ENCODE measurements at places on chromosomes 7 and 10. TPM values are rescaled to one million over a fixed set of nuclear protein-coding genes. Genes with fewer than 3 reads are reported as not detected.

- no peak overlapping the region for H3K27ac ChIP-seq
- no peaks in the 10 kb centered on the region for H3K36me3 ChIP-seq
- H3K4me3 ChIP-seq, result no peak overlapping the region
Observed at GRCh38 chr10:70048030-70048723, 4.5 kb upstream of the MACROH2A2 start.

GRCh38 chr7:87038993-87039690, 20.3 kb downstream of the ELAPOR2 start:
- no peaks in the 10 kb centered on the region for H3K27me3 ChIP-seq
- no peak overlapping the region for H3K4me3 ChIP-seq
- no peaks in the 10 kb centered on the region for H3K36me3 ChIP-seq
- DNase-seq, result no peak

The ZNF33A gene
- 25.7 TPM for total RNA-seq

The FEZF1 gene
- not detected for total RNA-seq

GRCh38 chr7:138459413-138460175, 465 bp upstream of the TRIM24 start:
- no peak overlapping the region for H3K27ac ChIP-seq
- H3K4me3 ChIP-seq, result peak overlapping the region; percentile 60
- H3K36me3 ChIP-seq, result no peaks in the 10 kb centered on the region
- peak; percentile 98 for DNase-seq
- H3K27me3 ChIP-seq, result no peaks in the 10 kb centered on the region

- no peaks in the 10 kb centered on the region for H3K36me3 ChIP-seq
- no peaks in the 10 kb centered on the region for H3K27me3 ChIP-seq
- no peak overlapping the region for H3K4me3 ChIP-seq
- no peak for DNase-seq
- H3K4me1 ChIP-seq, result no peaks in the 10 kb centered on the region
- no peak overlapping the region for H3K27ac ChIP-seq
Observed at GRCh38 chr10:1643161-1643907, 94.0 kb downstream of the ADARB2 start.

DNA sequence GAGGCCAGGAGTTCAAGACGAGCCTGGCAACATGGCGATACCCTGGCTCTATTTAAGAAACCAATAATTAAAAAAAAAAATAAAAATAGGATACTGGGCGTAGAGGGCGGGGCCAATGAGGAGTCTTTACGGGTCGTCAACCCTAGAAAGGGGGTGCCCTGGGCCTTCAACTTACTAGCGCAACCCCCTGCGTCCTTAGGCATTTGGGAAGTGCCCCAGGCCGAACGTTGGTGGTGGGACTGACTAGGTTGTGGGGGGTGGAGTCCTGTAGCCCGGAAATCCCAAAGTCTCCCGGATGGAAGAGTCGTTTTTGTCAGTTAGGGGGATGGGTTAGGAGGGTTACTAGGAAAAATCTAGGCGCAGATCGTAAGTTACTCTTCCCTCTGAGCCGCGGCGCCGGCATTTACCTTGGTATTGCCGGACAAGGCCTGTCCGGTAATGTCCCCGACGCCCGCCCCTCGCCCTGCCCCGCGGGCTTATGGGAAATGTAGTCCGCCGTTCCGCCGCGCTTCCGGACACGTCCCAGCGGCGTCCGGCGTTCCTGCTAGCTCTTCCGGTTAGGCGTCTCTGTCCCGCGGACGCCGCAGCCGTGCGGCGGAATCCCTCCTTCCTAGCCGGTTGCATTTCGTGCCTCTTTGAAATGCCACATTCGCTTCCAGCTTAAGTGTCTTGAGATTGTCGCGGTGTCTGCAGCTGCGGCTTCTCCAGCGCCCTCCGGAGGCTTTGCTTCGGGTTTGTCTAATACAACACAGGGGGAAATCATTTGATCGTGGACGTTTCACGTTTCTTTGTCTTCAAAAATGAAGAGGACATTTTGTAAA, 1.3 kb upstream of the ACBD5 start:
- peak; percentile 82 for DNase-seq
- H3K27me3 ChIP-seq, result no peaks in the 10 kb centered on the region
- peak overlapping the region; percentile 91 for H3K27ac ChIP-seq
- peak overlapping the region; percentile 93 for H3K4me3 ChIP-seq

DNA sequence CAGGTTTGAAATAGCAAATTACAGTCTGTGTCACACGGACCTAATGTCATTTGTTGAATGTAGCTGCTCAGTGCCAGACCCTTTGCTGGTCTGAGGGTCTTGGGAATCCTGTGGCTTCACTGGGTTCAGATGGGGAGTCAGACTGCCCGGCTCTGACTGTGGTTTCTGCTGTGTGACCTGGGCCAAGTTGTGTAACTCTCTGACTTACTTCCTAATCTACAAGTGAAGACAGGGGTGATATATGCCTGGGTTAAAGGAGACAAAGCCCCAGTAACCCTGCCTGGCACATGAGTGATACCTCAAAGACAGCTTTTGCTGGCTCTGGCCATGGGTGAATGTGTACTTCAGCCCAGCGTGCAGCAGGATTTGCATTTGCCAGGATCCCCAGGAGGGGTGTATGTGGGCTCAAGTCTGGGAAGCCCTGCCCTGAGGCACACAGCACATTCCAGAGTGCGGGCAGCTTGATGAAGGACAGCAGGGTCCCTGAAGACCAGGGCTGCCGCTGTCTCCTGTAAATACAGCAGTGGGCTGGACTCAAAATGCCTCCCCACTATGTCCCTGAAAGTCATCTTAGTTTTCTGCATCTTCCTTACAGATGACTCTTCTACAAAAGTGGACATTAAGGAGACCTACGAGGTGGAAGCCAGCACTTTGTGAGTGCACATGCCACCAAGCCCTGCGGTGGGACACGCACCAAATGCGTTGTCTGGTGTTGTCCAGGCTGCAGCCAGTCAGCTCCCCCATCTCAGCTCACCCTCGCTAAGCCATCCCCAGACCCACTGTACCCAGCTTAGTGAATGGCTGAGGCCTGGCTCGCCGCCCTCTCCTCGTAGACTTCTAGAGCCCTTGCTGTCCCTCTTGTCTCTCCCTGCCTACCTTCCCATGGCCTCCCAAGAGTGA, 16.4 kb downstream of the NACAD start:
- H3K36me3 ChIP-seq, result peaks cover 90% of the 10 kb centered on the region
- no peak overlapping the region for H3K4me3 ChIP-seq
- H3K4me1 ChIP-seq, result no peaks in the 10 kb centered on the region
- DNase-seq, result no peak
- no peak overlapping the region for H3K27ac ChIP-seq
- no peaks in the 10 kb centered on the region for H3K27me3 ChIP-seq

The TMEM139 gene
- total RNA-seq, result 0.84 TPM

The WIPF3 gene
- total RNA-seq, result not detected

GRCh38 chr7:150406567-150407421, 27.7 kb downstream of the ZNF775 start:
- H3K36me3 ChIP-seq, result no peaks in the 10 kb centered on the region
- H3K4me3 ChIP-seq, result peak overlapping the region; percentile 86
- peak overlapping the region; percentile 93 for H3K27ac ChIP-seq
- peaks cover 32% of the 10 kb centered on the region for H3K4me1 ChIP-seq
- DNase-seq, result no peak
- H3K27me3 ChIP-seq, result no peaks in the 10 kb centered on the region

GRCh38 chr7:151607464-151607867, 87.8 kb upstream of the RHEB start:
- no peak overlapping the region for H3K27ac ChIP-seq
- H3K4me3 ChIP-seq, result no peak overlapping the region
- no peak for DNase-seq
- no peaks in the 10 kb centered on the region for H3K36me3 ChIP-seq
- H3K4me1 ChIP-seq, result no peaks in the 10 kb centered on the region
- no peaks in the 10 kb centered on the region for H3K27me3 ChIP-seq

GRCh38 chr7:101633511-101633910, 4.4 kb upstream of the MYL10 start:
- no peak overlapping the region for H3K27ac ChIP-seq
- no peaks in the 10 kb centered on the region for H3K4me1 ChIP-seq
- no peak for DNase-seq
- H3K36me3 ChIP-seq, result no peaks in the 10 kb centered on the region
- H3K27me3 ChIP-seq, result no peaks in the 10 kb centered on the region

- no peaks in the 10 kb centered on the region for H3K4me1 ChIP-seq
- no peaks in the 10 kb centered on the region for H3K27me3 ChIP-seq
- no peak overlapping the region for H3K4me3 ChIP-seq
- H3K27ac ChIP-seq, result no peak overlapping the region
Observed at GRCh38 chr10:132735341-132735775, 50.6 kb downstream of the NKX6-2 start.

GRCh38 chr7:127532736-127533135, 52.7 kb downstream of the GCC1 start:
- H3K4me1 ChIP-seq, result no peaks in the 10 kb centered on the region
- peaks cover 6% of the 10 kb centered on the region for H3K27me3 ChIP-seq
- H3K27ac ChIP-seq, result no peak overlapping the region
- DNase-seq, result no peak
- no peaks in the 10 kb centered on the region for H3K36me3 ChIP-seq

The CCDC172 gene
- not detected for total RNA-seq

GRCh38 chr10:82392533-82392932, 517.5 kb downstream of the NRG3 start:
- no peaks in the 10 kb centered on the region for H3K4me1 ChIP-seq
- no peak for DNase-seq
- no peaks in the 10 kb centered on the region for H3K27me3 ChIP-seq
- no peaks in the 10 kb centered on the region for H3K36me3 ChIP-seq
- no peak overlapping the region for H3K4me3 ChIP-seq
- no peak overlapping the region for H3K27ac ChIP-seq

The PIK3CG gene
- 25.3 TPM for total RNA-seq

DNA sequence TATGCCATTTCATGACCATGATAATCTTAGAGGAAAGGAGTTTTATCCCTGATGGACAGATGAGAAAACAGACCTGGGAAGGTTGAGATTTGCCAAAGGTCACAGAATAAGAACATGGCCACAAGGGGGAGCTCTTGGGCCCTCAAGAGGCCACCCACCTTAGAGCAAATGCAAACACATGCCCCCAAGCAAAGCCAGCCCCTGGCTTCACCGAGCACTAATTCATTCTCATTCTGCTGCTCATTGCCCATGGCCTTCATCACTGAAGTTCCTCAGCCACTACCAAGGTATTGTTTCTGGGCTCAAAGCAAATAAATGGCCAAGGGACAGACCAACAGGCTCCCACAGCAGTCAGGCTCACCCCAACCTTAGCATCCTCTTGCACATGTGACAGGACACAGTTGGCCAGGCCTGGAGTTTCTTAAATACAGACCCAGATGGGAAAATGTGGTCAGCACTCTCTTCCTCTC, 44.2 kb downstream of the PDLIM1 start:
- no peaks in the 10 kb centered on the region for H3K27me3 ChIP-seq
- no peak overlapping the region for H3K27ac ChIP-seq
- no peaks in the 10 kb centered on the region for H3K36me3 ChIP-seq
- DNase-seq, result peak; percentile 47

DNA sequence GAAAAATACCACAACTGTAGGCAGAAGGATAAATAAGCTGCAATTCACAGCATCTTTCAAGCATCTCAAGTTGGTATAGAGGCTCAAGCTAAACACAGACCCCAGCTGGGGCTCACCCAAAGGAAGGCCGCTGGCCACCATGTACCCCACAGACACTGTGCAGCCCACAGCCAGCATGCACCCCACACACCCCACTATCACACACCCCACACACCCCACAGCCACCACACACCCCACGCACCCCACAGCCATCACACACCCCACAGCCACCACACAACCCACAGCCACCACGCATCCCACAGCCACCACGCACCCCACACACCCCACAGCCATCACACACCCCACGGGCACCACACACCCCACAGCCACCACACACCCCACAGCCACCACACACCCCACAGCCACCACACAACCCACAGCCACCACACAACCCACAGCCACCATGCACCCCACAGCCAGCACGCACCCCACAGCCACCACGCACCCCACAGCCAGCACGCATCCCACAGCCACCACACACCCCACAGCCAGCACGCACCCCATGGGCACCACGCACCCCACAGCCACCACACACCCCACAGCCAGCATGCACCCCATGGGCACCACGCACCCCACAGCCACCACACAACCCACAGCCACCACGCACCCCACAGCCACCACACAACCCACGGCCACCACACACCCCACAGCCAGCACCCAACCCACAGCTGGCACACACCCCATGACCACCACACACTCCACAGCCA, 214.7 kb downstream of the DNAJB6 start:
- H3K27ac ChIP-seq, result no peak overlapping the region
- H3K4me1 ChIP-seq, result no peaks in the 10 kb centered on the region
- no peaks in the 10 kb centered on the region for H3K36me3 ChIP-seq
- H3K4me3 ChIP-seq, result no peak overlapping the region

DNA sequence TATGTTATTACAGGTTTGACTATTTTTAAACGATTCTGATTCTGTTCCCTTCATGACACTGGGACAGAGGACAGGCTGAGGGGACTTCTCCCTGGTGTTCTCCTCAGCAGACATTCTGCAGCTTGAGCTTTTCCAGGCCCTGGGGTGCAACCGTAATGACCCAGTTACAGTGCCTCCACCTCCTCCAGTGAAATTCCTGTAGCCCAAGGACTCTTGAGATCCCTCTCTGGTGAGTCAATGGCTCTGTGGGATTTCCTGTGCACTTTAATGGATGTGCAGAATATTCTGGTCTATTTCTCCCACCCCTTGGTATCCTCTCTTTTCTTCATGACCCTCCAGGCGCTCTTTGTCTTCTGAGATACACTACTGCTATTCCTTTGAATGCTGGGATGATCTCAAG, 319.3 kb downstream of the INHBA start:
- no peaks in the 10 kb centered on the region for H3K4me1 ChIP-seq
- H3K27me3 ChIP-seq, result no peaks in the 10 kb centered on the region
- DNase-seq, result no peak
- no peak overlapping the region for H3K4me3 ChIP-seq
- H3K36me3 ChIP-seq, result no peaks in the 10 kb centered on the region

Measured in CD8-positive, alpha-beta memory T cell (primary cell).